ENCODE measurements at places on chromosomes 1 and 21.
A peak's percentile ranks its signal among the peaks of the same experiment; 100 is the strongest.

GRCh38 chr1:35660581-35661473 lies 19.5 kb upstream of the PSMB2 start:
- DNase-seq: no peak

DNA sequence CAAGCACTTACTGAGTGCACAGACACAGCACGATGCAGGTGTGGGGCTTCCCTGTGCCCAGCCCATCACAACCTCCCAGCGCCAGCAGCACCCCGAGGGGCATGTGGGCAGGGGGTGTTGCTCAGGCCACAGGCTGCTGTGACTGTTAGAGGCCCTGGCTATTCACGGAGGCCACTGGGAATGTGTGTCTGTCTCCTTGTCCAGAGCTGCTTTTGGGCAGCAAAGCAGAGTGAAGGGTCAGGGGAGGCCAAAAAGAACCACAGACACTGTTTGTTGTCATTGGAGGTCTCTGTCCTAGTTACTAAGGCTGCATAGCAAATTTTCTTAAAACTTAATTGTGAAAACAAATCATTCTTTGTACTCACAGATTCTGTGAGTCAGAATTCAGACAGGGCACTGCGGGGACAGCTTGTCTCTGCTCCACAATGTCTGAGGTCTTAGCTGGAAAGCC lies 49.6 kb downstream of the TNFRSF8 start:
- DNase-seq: no peak

DNA sequence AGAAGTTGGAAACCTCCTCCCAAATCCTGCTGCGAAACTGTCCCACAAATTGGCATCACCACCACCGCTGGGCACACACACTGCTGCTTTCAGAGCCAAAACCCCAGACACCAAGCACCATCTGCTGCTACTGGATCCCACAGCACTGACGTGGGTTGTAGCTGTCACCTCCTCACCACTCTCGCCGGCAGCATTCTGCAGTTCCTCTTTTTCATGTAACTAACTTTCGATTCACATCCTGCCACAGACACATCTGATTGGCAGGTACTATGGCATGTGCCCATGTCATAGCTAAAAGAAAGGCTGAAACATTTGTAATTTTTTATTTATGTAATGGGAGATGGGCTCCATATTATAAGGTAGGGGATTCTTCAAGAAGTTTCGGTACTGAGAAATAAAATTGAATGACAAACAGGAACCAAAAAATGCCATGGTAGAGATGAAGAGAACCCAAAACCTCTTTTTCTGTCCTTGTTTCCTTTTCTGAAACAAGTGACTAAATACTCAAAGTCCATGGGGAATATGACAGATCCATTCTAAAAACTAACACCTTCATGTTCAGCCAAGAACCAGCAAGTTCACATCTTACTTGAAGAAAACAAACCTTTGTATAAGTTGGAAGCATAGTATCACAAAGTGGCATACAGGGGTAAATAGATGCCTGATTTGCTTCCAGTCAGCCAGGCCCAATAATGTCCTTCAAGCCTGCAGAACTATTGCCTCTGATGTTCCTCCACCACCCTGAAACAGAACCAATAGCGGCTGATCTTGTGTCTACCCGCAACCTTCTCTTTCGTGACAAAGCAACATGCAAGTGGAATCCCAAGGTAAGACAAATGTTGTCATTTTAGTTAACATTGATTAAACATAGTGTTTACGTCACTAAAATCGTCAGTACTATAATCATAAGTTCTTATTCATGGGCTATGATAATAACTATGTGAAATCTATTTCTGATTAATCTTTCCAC lies 26.6 kb upstream of the RGS13 start:
- DNase-seq: peak; percentile 25

- DNase-seq: no peak
Measured at GRCh38 chr1:63983391-63984256, 209.8 kb downstream of the ROR1 start.

DNA sequence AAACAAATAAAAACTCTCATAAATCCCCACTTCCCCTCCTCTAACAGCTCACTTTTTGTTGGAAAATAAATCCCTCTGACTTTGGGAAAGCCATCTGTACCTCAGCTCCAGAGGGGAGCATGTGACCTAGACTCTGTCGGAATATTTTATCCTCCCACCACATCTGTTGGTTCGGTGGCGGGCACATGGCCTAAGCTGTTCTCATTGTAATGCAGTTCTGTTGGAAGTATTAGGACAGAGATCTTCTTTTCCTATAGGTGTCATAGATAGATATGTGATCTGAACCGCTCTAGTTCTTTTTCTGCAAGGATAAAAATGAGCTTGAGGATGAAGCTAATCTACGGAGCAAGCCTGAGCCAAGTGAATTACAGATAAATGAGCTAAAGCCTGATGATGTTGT lies 50.5 kb upstream of the EPS8L3 start:
- no peak for DNase-seq

DNA sequence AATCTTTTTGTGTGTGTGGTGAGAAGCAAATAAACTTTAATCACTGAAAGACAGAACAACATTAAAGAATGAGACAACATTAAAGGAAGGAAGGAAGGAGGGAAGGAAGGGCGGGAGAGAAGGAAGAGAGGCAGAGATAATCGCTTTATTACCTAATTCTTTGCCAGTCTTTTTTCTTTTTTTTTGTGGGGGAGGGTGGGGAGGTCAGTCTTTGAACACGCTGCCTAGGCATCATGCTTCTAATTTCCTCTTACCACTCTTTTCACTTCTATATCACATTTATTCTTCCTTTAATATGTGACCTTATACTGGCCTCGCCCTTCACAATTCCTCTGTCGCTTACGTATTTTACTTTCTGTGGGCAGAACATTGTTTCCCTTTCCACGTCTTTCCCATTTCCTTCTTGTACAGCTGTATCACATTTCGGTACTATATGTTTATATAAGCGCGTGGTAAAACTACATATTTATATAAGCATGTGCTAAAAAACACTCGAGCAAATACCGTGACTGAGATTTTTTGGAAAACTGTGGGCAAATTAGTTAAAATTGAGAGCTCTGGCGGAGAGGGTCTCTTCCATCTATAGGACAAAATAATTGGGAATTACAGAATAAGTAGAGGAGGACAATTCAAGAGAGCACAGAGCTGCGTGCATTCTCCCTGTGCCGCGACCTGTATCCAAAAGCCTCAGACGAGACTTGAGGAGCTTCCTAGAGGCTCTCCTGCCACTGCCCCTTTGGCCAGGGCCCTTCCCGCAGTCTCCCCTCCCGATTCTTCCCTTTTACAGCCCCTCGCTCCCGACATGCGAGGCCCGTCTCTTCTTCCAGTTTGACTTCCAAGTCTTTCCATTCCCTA lies 823 bp upstream of the PRKAA2 start:
- DNase-seq: no peak

- DNase-seq: no peak
Measured at GRCh38 chr1:35637401-35637809, 3.9 kb downstream of the PSMB2 start.

GRCh38 chr1:156421062-156421938 lies 52.3 kb downstream of the RHBG start:
- DNase-seq: peak; percentile 28

DNA sequence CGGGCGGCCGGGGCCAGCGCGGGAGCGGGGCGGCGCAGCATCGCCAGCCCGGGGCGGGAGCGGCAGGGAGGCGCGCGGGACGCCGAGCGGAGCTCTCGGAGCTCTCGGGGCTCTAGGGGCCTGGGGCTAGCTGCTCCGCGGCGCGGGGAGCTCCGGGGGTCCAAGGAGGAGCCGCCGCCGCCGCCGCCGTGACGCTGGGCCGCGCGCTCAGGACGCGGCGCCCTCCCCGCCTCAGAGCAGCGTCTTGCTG lies 147 bp downstream of the CLSTN1 start:
- DNase-seq: no peak

DNA sequence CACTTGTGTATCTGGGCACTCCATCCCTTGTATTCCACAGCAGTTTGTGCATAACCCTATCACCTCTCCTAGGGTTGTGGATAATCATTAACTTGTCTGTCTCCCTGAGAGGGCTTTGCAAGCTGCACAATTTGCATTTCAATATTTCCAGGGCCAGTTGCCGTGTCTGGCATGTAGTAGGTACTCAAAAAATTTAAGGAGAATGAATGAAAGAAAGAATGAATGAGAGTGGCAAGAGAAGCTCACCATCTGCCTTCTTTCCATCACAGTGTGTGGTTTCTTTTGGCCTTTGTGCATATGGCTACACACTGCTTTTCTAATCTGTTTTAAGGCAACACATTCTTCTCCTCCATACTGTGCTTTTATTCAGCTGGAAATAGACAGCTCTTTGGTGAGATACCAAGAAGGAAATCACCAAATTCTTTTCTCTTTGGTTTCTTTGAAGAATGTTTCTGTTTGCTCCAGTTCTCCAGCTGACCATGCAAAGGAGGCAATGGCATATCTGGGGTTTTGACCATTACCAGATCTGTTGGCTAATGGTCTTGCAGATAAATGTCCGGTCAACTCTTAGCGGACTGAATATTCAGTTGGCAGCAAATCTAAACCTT lies 49.4 kb downstream of the NGF start:
- no peak for DNase-seq

GRCh38 chr1:117758444-117759316 lies 152.8 kb downstream of the TENT5C start:
- DNase-seq: peak; percentile 41

GRCh38 chr1:67170751-67171573 lies 4.7 kb downstream of the IL23R start:
- DNase-seq: no peak

- DNase-seq: no peak
Measured at GRCh38 chr1:246726255-246726679, 2.1 kb downstream of the SCCPDH start.

GRCh38 chr21:32299695-32300094 lies 1.0 kb downstream of the MRAP start:
- no peak for DNase-seq

GRCh38 chr1:118987468-118988185 lies 516 bp downstream of the TBX15 start:
- no peak for DNase-seq

GRCh38 chr1:53165408-53165961 lies 23.0 kb upstream of the SLC1A7 start:
- no peak for DNase-seq

DNA sequence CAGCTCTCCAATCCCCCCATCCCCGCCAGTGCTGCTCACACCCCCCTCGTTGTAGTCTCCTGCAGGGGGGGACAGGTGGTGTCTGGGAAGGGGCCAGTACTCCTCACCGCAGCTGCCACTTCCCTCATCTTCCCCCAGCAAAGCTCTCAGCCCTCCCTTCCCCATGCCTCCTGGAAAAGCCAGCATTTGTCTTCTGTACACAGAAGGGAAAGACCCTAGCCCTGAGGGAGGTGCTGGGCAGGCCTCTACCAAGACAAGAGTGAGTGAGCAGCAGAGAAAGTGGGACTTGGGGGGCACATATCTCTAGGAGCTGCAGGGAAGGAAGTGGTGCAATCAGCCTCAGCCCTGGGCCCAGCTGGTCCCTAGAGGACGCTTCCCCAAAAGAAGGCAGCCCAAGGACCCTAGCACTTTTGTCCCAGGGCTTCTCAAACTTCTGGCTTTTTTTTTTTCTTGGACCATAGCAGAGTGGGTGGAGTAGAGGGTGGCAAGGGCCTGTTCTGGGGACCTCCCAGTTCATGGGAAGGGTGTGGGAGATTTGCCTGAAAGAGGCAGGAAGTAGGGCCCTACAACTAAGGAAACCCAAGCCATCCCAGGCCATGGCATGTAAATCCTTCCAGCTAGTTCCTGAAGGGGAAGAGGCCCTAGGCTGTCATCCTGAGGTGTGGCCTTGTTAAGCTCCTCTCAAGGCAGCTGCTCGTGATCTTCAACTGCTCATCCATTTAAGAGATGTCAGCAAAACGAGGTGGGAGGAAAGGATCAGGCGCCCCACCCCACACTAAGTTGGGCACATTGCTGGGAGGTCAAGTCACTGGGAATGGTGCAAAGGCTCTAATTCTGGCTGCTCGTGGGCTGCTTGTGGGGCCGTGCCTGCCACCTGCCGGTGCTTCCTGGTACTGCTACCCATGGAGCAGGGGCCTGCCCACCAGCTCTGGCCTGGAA lies 12.6 kb downstream of the ZC3H12A start:
- DNase-seq: peak; percentile 57

GRCh38 chr1:30780409-30780808 lies 22.8 kb upstream of the LAPTM5 start:
- DNase-seq: no peak

- DNase-seq: no peak
Measured at GRCh38 chr1:11472741-11473140, 6.2 kb upstream of the DISP3 start.

- DNase-seq: no peak
Measured at GRCh38 chr21:44952929-44953627, 13.2 kb downstream of the SLX9 start.

GRCh38 chr1:243719476-243719875 lies 130.6 kb downstream of the AKT3 start:
- DNase-seq: no peak

- DNase-seq: no peak
Measured at GRCh38 chr1:235004276-235004675, 124.4 kb downstream of the TOMM20 start.

DNA sequence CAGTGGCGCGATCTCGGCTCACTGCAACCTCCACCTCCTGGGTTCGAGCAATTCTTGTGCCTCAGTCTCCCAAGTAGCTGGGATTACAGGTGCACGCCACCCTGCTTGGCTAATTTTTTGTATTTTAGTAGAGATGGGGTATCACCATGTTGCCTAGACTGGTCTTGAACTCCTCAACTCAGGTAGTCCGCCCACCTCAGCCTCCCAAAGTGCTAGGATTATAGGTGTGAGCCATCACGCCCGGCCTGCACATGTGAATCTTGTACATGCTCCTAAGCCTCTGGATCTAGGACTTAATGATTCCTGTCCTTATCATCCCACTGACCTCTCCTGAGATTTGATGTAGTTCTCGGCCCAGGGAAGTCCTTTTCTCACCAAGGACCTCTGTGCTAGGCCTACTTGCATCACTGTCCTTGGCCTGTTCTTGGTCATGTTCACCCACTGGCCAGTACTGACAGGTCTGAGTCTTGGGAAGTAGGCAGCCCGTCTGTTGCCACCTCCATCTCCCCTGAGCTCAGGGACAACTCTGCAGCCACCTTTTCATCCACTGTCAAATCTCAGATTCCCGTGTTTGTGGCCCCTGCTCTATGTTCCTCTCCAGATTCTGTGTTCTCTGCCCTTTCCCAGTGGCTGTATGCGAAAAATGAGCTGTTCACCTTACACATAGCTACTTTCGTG lies 9.4 kb downstream of the HYI start:
- DNase-seq: no peak

DNA sequence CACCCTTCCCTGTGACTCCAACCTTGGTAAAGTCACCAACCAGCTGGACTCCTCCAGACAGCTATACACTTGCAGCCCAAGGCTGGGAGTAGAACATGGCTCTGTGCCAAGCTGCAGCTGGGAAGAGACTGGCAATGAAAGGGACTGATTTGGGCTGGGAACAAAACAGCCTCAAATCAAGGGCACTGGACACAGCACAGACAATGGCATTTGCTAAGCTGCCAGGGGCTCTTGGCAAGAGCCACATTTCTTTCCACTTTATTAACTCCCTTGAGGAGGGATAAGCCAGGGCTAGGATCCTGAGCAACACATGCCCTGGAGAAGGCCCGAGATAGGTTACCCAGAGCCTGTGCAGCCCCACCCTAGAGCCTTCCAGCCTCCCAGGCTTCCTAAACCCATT lies 12.0 kb downstream of the SYT11 start:
- no peak for DNase-seq

GRCh38 chr21:34950980-34951379 lies 98.1 kb downstream of the RUNX1 start:
- DNase-seq: no peak

GRCh38 chr1:234841710-234842231 lies 231.8 kb upstream of the IRF2BP2 start:
- no peak for DNase-seq

GRCh38 chr1:179973198-179974110 lies 18.8 kb downstream of the CEP350 start:
- no peak for DNase-seq

GRCh38 chr1:64675718-64676345 lies 69.0 kb upstream of the RAVER2 start:
- DNase-seq: no peak

Data from activated CD4-positive, CD25-positive, alpha-beta regulatory T cell treated with anti-CD3 and anti-CD28 coated beads, Interleukin-2, amount 50 U/mL, for 16 hours (primary cell).